ENCODE measurements at places on chromosomes 3 and 15.

- no peak for DNase-seq
Measured at GRCh38 chr15:65923264-65923663, 54.0 kb downstream of the RAB11A start.

DNA sequence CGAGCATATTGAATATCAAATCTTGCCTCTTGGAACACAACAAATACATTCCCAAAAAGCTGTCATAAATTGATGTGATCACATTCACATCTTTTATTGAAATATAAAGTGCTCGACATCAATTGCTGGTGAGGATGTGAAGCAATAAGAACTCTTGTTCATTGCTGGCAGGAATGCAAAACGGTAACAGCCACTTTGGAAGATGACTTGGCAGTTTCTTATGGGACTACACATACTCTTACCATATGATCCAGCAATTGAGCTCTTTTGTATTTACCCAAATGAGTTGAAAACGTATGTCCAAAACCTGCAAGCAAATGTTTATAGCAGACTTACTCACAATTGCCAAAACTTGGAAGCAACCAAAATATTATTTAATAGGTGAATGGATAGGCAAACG lies 234.9 kb downstream of the CACNA2D3 start:
- DNase-seq: no peak

DNA sequence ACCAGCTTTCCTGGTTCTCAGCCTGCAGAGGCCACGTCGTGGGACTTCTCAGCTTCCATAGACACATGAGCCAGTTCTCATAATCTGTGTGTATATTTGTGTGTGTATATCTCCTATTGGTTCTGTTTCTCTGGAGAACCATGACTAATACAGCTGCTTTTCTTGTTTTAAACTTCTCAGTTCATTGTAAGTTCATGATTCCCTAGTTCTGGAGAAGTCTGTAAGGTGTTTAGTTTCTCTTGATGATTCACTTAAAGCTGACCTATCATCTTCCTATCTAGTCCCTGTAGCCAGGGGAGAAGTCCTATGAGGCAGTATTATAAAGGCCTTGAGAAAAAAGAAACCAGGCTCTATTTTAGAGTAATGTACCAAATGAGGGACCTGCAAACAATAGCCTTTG lies 147.7 kb downstream of the RYR3 start:
- no peak for DNase-seq

DNA sequence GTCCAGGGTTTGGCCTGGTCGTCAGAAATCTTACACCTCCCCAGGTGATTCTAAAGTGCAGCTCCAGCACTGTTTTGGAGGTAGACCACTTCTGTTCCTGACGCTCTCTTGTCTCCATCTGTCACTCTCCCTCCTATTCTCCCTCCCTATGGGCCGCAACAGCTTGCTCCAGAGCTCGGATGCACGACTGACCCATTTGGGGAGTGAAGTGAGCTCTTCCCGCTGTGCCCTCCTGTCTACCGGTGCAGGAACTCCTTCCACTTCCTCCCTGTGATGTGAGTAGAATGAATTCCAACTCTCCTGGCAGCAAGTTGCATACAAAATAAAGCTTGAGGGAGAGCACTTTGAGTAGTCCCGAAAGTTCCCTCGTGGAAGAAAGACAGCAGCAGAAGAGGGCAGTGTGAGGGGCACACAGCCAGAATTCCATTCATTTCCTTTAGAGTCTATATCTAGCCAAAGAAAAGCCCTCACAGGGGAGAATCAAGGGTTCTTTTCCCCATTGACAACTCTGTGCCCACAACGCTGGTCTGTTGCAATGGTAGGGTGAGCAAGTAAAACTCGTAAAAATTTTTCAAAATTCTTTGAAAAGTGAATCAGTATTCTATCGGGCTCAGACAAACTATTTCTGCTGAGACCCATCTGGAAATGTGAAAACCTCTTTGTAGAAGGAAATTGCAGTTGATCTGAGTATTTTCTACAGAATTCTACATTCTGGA lies 39.9 kb upstream of the BDH1 start:
- DNase-seq: no peak

GRCh38 chr15:90619939-90620338 lies 90.2 kb downstream of the CRTC3 start:
- DNase-seq: no peak
